Left hindlimb (tissue), 1 donor: ENCODE measurements at places on chromosomes 11 and 22.
A peak's percentile ranks its signal among the peaks of the same experiment; 100 is the strongest.

- DNase-seq: no peak
These were observed 31.2 kb downstream of the RBFOX2 start for GRCh38 chr22:35997438-35997837.

GRCh38 chr11:79949574-79949973, 508.7 kb upstream of the TENM4 start:
- no peak for DNase-seq

GRCh38 chr22:50250555-50251476, at the start of gene HDAC10:
Gene HDAC10 (minus strand): TSS chr22:50251265. CDS start chr22:50251032, 233 bp downstream.
- DNase-seq: peak; percentile 81

DNA sequence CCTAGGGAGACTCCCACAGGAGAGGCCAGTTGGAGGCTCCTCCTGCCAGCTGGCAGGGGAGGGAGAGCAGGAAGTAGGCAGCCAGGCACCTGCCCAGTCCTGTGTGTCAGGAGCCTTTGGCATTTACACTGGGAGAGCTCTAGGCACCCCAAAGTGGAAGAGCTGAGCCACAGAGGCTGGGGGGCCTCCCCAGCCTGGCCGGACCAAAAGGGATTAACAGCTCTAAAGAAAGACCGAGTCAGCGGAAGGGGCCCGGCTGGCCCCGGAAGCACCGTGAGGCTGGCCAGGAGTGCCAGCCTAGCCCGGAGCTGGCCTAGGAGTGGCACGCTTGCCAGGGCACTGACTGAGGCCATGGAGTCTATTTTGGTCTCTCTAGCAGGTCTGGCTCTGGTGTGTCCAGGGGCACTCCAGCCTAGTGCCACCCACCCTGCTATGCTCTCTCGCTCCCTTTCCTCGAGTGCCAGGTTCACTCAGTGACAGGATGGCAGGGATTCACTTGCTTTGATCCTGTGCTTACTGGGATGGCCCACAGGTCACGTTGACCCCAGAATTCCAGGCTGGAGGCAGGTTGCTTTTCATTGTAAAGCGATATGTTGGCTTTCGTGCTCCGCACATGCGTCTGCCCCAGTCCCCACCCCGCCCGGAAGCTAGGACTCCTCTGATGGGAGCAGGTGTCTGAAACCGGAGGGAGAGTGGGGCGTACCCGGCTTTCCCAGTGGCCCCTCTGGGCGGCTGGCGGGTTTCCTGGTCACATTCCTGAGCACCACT, 3.3 kb upstream of the KMT5B start:
- DNase-seq: no peak

DNA sequence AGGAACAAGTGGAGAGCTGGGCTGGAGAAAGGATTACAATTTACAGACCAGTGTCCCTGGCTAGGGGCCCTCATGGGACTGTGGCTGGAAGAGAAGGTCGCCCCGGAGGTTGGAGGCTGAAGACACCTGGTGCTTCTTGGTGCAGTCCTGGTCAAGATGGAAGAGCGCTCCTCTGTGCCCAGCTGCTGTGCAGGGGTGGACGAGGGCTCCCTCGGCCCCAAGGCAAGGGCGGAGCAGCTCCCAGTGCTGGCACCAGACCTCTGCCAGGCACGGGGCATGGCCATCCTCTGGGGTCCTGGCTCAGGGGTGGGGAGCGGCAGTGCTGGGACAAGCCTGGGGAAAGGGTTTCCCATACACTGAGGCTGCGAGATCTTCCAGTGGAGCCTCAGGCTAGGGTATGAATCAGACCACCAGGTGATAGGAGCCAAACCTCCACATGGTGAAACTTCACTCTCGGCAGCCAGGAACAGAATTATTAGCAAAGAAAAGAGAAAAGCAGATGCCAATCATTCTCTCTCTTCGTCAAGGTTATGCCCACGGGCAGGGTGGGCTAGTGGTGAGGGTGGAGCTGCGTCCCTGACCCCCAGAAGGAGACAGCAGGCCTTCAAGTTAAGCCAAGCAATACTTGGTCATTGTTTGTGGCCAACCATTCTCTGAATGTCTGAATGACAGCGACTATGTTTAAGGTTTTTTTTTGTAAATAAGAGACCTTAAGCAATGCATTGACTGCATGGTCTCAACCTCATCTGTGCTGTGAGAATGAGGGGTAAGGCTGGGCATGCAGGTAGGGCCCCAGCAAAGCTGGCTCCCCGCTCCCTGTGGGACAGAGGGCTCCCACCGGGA, 32.1 kb downstream of the PPM1F start:
- no peak for DNase-seq

DNA sequence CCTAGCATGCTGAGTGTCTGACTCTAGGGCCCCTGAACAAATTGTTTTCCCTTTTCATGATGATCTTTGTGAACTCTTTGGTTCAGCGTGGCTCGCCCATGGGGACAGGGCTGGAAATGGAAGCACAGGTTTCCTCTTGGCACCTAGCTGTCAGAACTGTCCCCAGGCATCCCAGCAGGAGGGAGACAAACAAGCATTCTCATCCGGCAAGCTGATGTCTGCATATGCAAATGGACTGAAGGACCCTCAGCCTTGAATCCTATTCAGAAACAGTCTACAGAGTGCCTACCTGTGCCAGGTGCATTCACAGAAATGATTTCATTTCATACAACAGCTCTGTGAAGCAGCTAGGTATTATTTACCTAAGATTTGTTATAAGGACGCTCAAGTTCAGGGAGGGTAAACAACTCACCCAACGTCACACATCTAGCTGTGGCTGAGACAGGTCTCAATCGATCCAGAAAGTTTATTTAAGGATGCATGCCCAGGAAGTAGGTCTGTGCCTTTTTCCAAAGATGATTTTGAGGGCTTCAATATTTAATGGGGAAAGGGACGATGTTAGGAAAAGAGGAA, 176.4 kb downstream of the KIRREL3 start:
- DNase-seq: no peak

DNA sequence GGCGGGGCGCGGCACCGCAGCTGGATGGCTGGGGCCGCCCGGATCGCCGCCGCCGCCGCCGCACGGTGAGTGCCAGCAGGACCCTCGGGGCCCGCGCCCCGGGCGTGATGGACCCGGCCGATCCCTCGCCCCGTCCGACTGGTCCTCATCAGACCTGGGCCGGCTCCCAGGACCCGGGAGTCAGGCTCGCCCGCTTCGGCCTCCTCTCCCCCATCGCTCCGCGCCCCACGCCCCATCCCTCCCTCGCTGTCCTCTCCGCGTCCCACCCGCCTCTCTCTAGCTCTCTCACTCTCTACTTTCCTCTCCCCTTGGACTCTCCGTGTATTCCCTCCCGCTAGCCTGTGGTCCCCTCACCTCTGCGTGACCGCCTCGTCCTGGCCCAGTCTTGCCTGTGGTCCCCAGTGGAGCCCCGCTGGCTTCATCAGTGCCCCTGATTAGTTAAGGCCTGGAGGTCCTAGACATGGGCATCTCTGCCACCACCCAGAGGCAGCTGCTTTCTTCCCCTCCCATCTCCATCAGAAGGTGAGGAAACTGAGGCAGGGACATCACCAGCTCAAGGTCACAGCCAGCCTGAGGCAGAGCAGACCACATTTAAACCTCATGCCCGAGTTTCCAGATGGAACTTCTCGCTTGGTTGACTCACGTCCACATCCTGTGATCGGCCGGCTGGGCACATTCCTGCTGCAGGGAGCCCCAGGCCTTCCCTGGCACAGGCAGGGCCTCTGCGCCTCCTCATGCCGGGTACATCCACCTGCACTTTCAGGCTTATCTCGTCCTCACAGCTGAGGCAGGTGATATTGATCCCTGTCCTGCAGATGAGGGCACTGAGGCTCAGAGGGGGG, 429 bp downstream of the SLC39A13 start:
- no peak for DNase-seq

DNA sequence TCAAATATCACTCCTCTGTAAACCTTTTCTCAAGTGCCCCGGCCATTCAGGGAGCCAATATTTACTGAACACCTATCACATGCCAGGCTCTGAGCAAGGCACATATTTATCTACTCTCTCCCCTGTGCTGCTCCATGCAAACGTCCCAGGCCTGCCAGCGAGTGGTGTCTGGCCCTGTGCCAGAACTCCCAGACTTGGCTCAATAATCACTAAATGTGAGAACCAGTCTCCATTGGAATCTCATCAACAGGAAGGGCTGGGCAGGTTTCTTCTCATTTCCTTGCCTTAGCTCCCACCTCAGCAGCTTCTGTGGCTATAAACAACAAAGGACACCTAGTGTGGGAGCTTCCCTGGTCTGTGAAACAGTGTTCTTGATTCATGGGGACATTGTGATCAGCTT, 21.7 kb downstream of the RASSF10 start:
- no peak for DNase-seq

DNA sequence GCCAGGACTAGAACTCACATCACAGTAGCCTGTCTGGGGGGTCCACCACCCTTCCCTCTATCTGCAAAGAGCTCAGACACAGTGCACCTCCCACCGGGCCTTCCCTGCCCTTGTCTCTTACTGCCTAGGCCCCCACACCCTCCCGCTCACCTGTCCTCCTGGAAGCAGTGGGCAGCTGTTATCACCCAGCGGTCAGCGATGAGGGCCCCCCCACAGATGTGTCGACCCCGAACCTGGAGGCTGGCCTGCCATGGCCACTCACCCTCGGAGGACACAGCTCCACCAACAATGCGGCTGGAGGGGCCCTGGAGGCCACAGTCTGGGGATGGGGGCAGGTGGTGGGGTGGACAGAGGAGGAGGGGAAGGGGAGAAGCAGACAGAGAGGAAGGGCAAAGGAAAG, 18.8 kb downstream of the KCTD17 start:
- no peak for DNase-seq

- DNase-seq: no peak
These were observed 9.6 kb downstream of the KRTAP5-5 start for GRCh38 chr11:1639102-1639620.

- no peak for DNase-seq
These were observed 5.1 kb upstream of the ENDOD1 start for GRCh38 chr11:95084509-95084908.

DNA sequence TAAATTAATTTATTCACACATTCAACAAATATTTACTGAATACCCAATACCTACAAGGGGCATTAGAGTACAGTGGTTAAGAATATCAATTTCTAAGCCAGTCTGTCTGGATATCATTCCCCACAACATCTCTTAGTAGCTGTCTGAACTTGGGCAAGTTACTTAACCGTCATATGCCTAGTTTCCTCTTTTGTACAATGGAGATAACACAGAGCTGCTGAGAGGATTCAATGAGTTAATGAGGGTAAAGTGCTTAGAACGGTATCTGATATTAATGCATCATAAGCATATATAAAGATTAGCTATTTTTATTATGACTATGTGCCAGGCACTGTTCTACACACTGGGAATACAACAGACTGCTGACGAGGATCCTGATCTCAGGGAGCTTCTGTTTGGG, 116.4 kb downstream of the APOL5 start:
- no peak for DNase-seq

DNA sequence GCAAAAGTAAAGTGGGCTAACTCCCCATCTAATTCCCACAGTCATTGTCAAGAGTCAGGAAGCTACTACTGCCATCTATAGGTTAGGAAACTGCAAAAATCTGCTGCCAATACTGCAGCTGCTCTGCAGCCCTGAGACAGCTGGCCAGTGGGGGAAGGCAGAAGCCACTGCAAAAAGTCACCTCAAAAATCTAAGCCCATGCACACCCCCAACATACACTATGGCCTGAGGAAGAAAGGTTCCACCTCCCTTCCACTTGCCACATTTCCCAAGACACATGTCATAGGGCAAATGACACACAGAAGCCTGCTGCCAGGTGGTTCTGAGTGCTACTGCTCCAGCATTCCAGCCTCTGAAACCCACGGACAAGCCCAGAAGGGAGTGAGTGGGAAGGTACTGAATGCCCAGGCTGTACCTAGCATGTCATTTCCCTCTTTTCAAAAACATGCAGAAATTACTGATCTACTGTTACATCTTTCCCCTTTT, 36.9 kb downstream of the DGCR2 start:
- no peak for DNase-seq

DNA sequence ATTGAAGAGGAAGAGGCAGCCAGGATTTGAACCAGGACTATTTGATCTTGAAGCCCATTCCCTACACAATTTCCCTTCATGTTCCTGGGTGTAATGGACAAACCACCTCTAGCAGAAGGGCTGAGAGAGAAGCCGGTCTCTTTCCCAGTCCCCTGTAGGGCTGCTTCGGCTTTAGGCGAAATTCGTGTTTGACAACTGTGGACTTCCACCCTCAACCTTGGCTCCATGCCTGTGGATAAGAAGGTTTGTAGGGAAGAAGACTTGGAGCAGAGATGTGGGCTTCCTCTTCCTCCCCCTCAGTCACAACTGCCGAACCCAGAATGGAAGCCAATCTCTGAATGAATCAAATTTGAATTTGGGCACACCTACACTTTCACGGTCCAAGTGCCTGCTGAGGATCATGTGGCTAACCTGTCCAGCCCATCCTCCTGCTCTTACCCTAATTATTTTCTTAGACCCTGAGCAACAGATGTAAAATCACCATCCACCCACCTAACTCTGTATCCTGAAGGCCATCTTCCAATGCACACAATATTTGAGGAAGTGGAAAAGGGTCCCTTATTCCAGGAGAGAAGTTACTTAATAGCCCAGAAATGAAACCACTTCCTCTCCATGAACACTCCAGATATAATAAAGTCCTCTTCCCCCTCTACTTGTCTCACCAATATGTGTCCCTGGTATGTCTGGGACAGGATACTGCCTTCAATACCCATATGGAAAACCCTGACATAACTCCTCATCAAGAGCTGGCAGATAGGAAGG, 10.1 kb upstream of the SCN2B start:
- no peak for DNase-seq

DNA sequence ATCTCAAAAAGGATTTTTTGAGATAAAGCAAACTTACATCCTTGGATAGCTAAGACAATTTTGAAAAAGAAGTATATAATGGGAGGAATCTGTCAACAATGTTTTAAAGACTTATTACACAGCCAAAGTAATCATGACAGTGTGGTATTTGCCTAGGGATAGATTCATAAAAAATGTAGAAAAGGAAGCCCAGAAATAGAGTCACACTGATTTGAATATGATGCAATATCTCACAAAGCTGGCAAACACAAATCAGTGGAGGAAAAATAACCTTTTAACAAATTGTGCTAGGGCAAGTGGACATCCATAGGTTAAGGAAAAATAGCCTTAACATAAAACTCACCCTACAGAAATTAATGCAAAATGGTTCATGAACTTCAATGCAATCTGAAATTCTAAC, 6.0 kb downstream of the XKR3 start:
- no peak for DNase-seq

GRCh38 chr22:42016111-42016510, 17.5 kb downstream of the WBP2NL start:
- no peak for DNase-seq

- DNase-seq: no peak
These were observed 5.8 kb downstream of the DEPDC7 start for GRCh38 chr11:33021501-33021900.

- no peak for DNase-seq
These were observed 24.8 kb downstream of the SCGB1A1 start for GRCh38 chr11:62443390-62444235.

DNA sequence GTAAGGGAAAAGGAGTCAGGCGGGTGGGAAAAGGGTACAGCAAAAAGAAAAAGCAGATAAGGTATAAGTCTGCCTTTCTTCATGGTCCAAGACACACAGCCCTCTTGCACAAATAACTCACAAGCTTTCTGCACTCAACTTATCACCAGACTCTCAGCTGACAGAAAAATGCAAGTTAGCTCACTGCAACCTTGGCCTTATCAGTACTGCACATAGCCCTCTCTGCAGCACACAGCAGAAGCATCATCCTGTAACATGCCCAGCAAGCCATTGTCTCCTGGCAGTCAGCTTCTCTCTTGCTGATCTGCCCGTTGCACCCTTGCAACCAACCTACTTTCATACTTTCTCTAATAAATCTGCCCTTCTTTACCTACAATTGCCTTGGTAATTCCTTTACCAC, 5.8 kb downstream of the ZBTB44 start:
- DNase-seq: no peak

- peak; percentile 13 for DNase-seq
These were observed 1.1 kb downstream of the RRP8 start for GRCh38 chr11:6602096-6602940.
